ENCODE measurements at places on chromosomes 2 and 18. TPM values are rescaled to one million over a fixed set of nuclear protein-coding genes. Genes with fewer than 3 reads are reported as not detected.

The TTLL4 gene
- 24.1 TPM for total RNA-seq

- no peak for DNase-seq
Observed at GRCh38 chr2:66699793-66700676, 265.1 kb downstream of the MEIS1 start.

GRCh38 chr2:163729636-163730273, 6.1 kb downstream of the FIGN start:
- no peak for DNase-seq

GRCh38 chr2:96952016-96952750, 34.2 kb downstream of the FAM178B start:
- DNase-seq = no peak
